ENCODE measurements at places on chromosomes 3 and 15.

GRCh38 chr15:59367022-59367451, 5.6 kb downstream of the MYO1E start:
- peaks cover 45% of the 10 kb centered on the region for H3K4me1 ChIP-seq
- DNase-seq = peak; percentile 44
- H3K4me3 ChIP-seq = peak overlapping the region; percentile 12
- H3K27me3 ChIP-seq = peaks cover 3% of the 10 kb centered on the region
- H3K36me3 ChIP-seq = no peaks in the 10 kb centered on the region

GRCh38 chr3:171974986-171975837, 64.2 kb upstream of the FNDC3B start:
- peak overlapping the region; percentile 85 for H3K27ac ChIP-seq
- no peaks in the 10 kb centered on the region for H3K36me3 ChIP-seq
- H3K27me3 ChIP-seq = no peaks in the 10 kb centered on the region
- no peak for DNase-seq
- no peak overlapping the region for H3K4me3 ChIP-seq

DNA sequence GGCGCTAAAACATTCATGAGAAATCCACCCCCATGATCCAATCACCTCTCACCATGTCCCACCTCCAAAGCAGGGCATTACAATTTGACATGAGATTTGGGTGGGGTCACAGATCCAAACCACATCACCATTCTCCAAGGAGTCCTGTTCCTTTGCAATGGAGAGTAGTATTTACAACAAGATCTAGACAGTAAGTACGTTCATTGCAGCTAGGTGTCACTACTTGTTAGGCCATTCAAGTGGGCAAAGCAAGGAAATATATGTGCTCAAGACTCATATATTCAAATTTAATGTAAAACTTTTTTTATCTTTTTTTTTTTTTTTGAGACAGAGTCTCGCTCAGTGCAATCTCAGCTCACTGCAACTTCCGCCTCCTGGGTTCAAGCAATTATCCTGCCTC, 79.3 kb downstream of the AQP9 start:
- H3K36me3 ChIP-seq = no peaks in the 10 kb centered on the region
- DNase-seq = no peak
- H3K4me1 ChIP-seq = peaks cover 3% of the 10 kb centered on the region
- no peaks in the 10 kb centered on the region for H3K27me3 ChIP-seq
- H3K27ac ChIP-seq = no peak overlapping the region

DNA sequence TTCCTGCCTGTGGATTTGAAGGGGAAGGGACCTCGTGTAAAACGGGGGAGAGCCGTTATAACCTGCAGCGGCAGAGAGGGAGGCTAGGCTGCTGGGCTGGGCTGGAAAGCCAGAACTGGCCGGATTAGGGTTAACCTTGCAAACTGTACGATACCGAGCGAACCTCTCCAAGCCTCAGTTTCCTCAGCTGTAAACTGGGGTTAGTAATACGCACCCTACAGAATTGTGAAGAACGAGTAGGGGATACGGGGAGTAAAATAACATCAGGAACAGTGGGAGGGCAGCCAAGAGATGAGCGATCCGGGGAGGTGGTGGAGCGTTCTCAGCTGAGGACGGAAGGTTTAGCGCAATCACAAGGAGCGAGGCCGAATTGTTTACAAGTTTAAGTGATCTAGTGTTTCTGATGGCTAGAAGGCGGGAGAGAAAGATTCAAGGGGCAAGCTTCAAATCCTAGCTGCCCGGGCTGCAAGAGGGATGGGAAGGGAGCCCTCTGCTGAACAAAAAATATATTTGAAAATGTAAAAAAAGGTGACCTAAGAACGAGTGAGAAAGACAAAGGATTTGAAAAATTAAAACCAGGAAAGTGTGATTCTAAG, 768 bp upstream of the SEMA5B start:
- peaks cover 79% of the 10 kb centered on the region for H3K27me3 ChIP-seq
- H3K4me3 ChIP-seq = peak overlapping the region; percentile 46
- peak; percentile 15 for DNase-seq
- no peaks in the 10 kb centered on the region for H3K36me3 ChIP-seq

GRCh38 chr3:35335703-35336102, 303.6 kb upstream of the ARPP21 start:
- no peak overlapping the region for H3K27ac ChIP-seq
- no peak overlapping the region for H3K4me3 ChIP-seq
- no peaks in the 10 kb centered on the region for H3K4me1 ChIP-seq
- H3K36me3 ChIP-seq = no peaks in the 10 kb centered on the region

- no peaks in the 10 kb centered on the region for H3K27me3 ChIP-seq
- no peak overlapping the region for H3K4me3 ChIP-seq
- H3K4me1 ChIP-seq = peaks cover 15% of the 10 kb centered on the region
- peak; percentile 12 for DNase-seq
- no peak overlapping the region for H3K27ac ChIP-seq
- H3K36me3 ChIP-seq = no peaks in the 10 kb centered on the region
Measured at GRCh38 chr15:66917904-66918448, 147.4 kb upstream of the SMAD3 start.

DNA sequence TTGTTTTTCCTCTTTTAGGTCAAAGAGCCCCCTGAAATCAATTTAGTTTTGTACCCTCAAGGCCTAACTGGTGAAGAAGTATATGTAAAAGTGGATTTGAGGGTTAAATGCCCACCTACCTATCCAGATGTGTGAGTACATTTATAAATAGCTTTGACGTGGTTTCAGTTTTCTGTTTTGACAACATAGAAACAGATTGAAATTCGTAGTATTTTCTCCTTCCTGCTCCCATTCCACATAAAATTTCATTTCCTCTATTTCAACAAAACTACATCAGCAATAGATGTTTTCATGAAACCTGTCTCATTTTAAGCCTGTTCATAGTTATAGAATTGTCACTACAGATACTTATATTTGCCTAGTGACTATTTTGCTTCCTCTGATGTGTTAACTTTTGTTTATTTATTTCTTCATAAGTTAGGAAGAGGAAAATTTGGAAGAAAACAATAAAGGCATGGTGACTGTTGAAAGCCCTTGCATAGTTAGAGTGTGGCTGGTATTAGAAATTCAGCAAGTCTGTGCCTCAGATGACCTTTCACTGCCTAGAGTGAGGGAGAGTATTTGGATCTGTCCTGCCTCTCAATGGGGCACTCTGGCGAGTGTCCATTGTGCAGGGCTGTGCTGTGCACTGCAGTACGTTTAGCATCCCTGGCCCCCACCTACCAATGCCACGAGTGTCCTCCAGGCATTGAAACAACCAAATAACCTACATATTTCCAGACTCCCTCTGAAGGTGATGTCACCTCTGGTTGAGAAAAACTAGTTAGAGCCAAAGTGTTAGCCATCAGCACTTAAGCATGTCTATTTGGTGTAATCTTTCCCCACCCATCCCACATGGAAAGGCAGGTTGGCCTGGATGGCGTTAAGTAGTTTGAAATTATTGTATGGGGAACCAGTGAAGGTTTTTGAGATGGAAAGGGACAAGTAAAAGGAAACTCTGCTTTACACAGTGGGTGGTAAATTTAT, 5.9 kb downstream of the EIF2AK4 start:
- H3K27me3 ChIP-seq = no peaks in the 10 kb centered on the region
- DNase-seq = no peak
- peaks cover 39% of the 10 kb centered on the region for H3K36me3 ChIP-seq

- no peak overlapping the region for H3K4me3 ChIP-seq
- H3K27me3 ChIP-seq = no peaks in the 10 kb centered on the region
- no peaks in the 10 kb centered on the region for H3K4me1 ChIP-seq
- no peak for DNase-seq
- no peak overlapping the region for H3K27ac ChIP-seq
Measured at GRCh38 chr3:66836363-66837152, 161.5 kb upstream of the KBTBD8 start.

DNA sequence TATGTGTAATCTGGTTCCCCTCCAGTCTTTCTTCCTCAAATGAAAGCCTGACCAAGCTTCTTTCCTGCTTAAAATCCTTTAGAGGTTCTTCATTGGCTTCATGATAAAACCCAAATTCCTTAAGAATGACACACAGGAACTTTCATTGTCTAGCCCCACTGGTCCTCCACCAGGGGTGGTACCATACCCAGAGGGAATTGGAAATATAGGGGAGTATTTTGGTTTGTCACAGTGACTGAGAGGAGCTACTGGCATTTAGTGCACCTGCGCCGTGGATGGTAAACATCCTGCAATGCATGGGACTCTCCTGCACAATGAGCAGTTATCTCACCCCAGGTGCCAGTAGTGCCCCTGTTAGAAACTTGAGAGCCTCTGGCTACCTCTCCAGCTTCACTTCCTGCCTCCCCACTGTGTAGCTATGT, 10.8 kb downstream of the ZWILCH start:
- no peak overlapping the region for H3K4me3 ChIP-seq
- DNase-seq = no peak
- peaks cover 57% of the 10 kb centered on the region for H3K36me3 ChIP-seq
- H3K4me1 ChIP-seq = no peaks in the 10 kb centered on the region

DNA sequence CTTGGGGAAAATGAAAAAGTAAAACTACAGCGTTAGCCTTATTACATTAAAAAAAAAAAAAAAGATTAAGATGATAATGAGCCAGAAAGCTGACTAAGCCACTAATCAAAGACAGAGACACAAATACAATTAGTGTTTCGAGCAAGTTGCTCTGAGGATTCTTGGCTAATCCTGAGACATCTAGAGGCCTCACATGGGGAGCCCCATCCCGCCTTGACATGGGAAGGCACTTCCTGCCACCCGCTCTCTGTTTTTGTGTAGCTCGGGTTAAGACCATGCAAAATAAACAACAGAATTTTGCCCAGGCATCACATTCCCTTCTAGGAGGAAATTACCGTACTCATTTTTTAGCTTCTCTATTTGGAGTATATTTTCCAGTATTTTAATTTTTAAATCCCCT, 15.3 kb downstream of the HESX1 start:
- no peak for DNase-seq
- H3K4me1 ChIP-seq = no peaks in the 10 kb centered on the region
- no peaks in the 10 kb centered on the region for H3K27me3 ChIP-seq
- no peaks in the 10 kb centered on the region for H3K36me3 ChIP-seq
- H3K27ac ChIP-seq = no peak overlapping the region
- no peak overlapping the region for H3K4me3 ChIP-seq

DNA sequence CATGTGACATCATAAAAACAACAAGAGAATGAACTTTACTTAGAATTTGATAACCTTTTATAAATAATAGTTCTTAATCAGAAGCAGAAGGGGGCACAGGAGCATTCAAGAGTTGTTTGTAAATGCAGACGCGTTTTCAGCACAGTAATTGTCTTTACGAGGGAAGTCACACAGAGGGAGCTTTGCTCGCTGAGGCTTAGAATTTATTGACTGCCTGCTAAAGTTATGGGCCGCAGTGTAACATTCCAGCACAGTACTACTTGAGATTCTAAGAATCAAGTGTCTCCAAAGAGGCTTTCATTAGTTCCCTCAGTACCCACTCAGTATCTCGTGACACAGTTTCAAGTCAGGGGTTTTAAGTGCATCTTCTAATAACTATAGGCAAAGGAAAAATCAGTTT, 288.7 kb downstream of the NR2F2 start:
- no peak overlapping the region for H3K4me3 ChIP-seq
- no peak overlapping the region for H3K27ac ChIP-seq
- peaks cover 17% of the 10 kb centered on the region for H3K27me3 ChIP-seq
- no peaks in the 10 kb centered on the region for H3K36me3 ChIP-seq

- DNase-seq = no peak
- H3K27me3 ChIP-seq = no peaks in the 10 kb centered on the region
- no peaks in the 10 kb centered on the region for H3K36me3 ChIP-seq
- no peaks in the 10 kb centered on the region for H3K4me1 ChIP-seq
Measured at GRCh38 chr3:25817107-25817506, 27.2 kb downstream of the OXSM start.

DNA sequence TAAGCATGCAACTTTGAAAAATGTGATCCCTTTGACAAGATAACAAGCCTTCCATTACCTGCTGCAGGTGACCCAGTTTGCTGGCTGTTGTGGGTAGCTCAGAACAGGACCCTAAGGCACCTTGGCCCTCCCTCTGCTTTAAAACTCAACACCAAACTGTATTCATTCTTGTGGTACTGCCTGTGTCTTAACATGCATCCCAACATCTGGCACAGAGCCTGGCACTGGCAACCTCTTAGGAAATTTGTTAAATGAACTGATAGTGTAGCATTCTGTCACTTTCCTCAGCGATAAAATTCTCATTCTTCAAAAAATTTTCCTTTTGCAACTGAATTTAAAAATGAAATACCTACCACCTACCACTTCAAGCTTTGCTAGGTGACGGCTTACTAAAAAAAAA, 287.3 kb upstream of the ADAMTS9 start:
- H3K36me3 ChIP-seq = no peaks in the 10 kb centered on the region
- no peaks in the 10 kb centered on the region for H3K27me3 ChIP-seq
- no peak overlapping the region for H3K27ac ChIP-seq
- no peak overlapping the region for H3K4me3 ChIP-seq

DNA sequence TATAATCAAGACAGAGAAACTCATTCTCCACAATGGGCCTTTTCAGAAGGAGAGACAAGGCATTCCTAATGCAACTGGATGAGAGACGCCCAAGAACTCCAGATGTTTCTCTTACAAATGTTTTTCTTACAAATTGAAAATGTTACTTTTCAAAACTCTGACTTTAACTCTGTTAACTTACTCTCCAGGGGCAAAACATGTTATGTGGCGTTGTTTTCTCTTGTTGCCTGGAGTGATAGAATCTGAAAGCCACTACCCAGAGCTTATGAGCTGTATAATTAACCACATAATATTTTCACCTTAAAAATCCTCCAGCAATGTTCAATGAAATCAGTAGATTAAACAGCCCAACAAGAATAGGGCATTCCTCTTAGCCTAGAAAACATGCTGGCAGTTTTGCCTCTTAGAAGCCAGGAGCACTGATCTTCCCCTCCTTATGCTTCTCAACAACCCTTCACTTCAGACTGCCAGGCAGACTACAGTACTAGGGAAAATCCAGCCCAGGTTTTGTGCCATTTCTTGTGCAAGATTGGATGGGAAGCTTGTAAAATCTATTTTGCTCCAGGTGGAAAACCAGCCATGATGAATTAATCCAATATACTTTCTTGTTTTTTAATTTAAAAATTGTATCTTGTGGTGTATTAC, 186.7 kb upstream of the GADL1 start:
- H3K4me3 ChIP-seq = no peak overlapping the region
- no peaks in the 10 kb centered on the region for H3K4me1 ChIP-seq
- no peaks in the 10 kb centered on the region for H3K27me3 ChIP-seq
- no peaks in the 10 kb centered on the region for H3K36me3 ChIP-seq
- H3K27ac ChIP-seq = no peak overlapping the region
- no peak for DNase-seq
